Activated naive CD4-positive, alpha-beta T cell treated with anti-CD3 and anti-CD28 coated beads, Interleukin-2, amount 50 U/mL, for 72 hours (primary cell): ENCODE measurements at places on chromosomes 2 and 18. TPM values are rescaled to one million over a fixed set of nuclear protein-coding genes. Genes with fewer than 3 reads are reported as not detected.

KIF1A gene
- total RNA-seq, result 2.1 TPM

PIK3C3 gene
- 72.9 TPM for total RNA-seq

MYO5B gene
- 0.41 TPM for total RNA-seq

HS1BP3 gene
- 7.9 TPM for total RNA-seq

ANKRD62 gene
- not detected for total RNA-seq

VIL1 gene
- not detected for total RNA-seq

DYSF gene
- total RNA-seq, result 0.30 TPM

NDUFAF7 gene
- 21.7 TPM for total RNA-seq

REG1A gene
- not detected for total RNA-seq

STARD6 gene
- total RNA-seq, result not detected

LIMS4 gene
- 0.62 TPM for total RNA-seq

EFHD1 gene
- total RNA-seq, result 2.4 TPM

HPCAL1 gene
- total RNA-seq, result 96.5 TPM

EVA1A gene
- total RNA-seq, result not detected

C1QL2 gene
- total RNA-seq, result not detected

TDRD15 gene
- not detected for total RNA-seq

FBLN7 gene
- 48.5 TPM for total RNA-seq

RTKN gene
- total RNA-seq, result 0.91 TPM

CXXC1 gene
- total RNA-seq, result 177 TPM

XDH gene
- not detected for total RNA-seq

COLEC12 gene
- total RNA-seq, result not detected

FSHR gene
- not detected for total RNA-seq

RAB3GAP1 gene
- 18.8 TPM for total RNA-seq

ABCG8 gene
- not detected for total RNA-seq

ABCB11 gene
- total RNA-seq, result not detected

IL36A gene
- total RNA-seq, result not detected

TMEM247 gene
- total RNA-seq, result not detected

LIPG gene
- total RNA-seq, result 0.60 TPM

IL1A gene
- 2.0 TPM for total RNA-seq

ALK gene
- 0.05 TPM for total RNA-seq

APCDD1 gene
- not detected for total RNA-seq

NEB gene
- 0.30 TPM for total RNA-seq

PRKD3 gene
- 20.6 TPM for total RNA-seq

CCBE1 gene
- 0.08 TPM for total RNA-seq

FOXI3 gene
- total RNA-seq, result not detected

GALNT14 gene
- 0.59 TPM for total RNA-seq

CEBPZOS gene
- 29.1 TPM for total RNA-seq

KCNIP3 gene
- total RNA-seq, result not detected

TMEM169 gene
- 1.8 TPM for total RNA-seq

BOK gene
- 0.35 TPM for total RNA-seq

SERPINE2 gene
- 46.0 TPM for total RNA-seq

DUSP19 gene
- 1.8 TPM for total RNA-seq

CD207 gene
- total RNA-seq, result not detected

SNORC gene
- 1.3 TPM for total RNA-seq

SPP2 gene
- total RNA-seq, result not detected

CCDC121 gene
- total RNA-seq, result 0.19 TPM

SLC38A11 gene
- total RNA-seq, result not detected

STPG4 gene
- total RNA-seq, result 0.55 TPM

DNAH6 gene
- total RNA-seq, result 0.20 TPM

NXPH2 gene
- total RNA-seq, result not detected

MAB21L4 gene
- not detected for total RNA-seq

TMEM131 gene
- total RNA-seq, result 29.0 TPM

KCTD1 gene
- total RNA-seq, result 1.4 TPM

UBXN4 gene
- total RNA-seq, result 131 TPM

MYO1B gene
- total RNA-seq, result 42.5 TPM

TMEM17 gene
- total RNA-seq, result not detected

BUB1 gene
- 143 TPM for total RNA-seq

LRRTM4 gene
- total RNA-seq, result not detected

MTHFD2 gene
- total RNA-seq, result 484 TPM
